ENCODE measurements at places on chromosomes 11 and 22.

DNA sequence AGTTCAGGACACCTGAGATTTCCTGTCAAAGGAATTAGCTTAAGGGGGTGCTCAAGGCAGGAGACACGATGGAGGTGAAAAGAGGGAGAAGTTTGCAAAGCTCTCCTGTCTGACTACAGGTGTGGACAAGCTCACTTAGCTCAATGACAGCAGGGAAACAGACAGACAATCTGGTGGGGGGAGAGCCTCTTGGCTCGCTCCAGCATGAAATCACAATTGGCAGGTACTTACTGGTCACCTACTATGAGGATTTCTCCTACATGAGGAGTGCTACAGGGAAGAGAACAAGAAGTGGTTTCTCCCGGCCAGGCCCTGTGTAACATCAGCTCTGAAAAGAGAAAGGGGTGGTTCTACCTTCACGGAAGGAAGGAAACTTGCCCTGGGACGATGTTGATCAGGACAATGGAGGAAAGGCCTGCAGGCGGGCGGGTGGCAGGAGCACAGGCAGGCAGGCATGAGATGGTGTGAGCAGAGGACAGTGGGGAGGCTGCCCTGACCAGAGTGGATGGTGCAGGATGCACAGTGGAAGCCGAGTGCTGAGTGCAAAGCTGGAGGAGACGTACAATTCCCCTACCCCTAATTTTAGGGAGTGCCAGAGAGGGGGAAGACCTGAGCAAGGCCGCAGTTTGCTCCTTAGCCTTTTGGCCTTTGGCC, 57.9 kb upstream of the CRTAM start:
- no peak for DNase-seq

DNA sequence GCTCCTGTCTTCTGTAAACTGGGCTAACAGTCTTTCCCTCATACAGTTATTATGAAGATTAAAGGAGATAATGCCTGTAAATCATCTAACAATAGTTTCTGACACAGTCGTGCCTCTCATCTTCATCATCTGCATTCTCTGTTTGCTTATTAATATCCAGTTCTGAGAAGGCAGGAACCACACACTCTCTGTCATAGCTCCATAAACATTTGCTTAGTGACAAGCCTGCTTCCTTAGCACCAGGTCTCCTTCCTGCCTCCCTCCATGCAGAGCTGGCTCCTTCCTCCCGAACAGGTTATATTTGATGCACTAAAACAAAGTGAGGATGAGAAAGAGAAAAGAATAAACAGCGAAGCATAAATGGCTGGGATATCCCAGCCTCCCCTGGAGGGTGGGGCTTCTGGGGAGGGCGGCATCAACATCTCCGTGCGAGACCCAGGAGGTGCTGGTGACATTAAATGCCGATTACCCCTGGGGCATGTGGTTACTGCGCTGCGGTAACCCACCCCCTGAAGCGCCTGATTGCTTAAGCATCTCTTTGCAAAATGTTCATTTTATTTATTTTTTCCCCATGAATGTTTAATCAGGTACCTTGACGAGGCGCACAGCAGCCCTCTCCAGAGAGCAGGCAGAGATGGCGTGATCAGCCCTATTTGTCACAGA, 404.9 kb downstream of the NXPE2 start:
- DNase-seq, result no peak

GRCh38 chr11:8276528-8276927, 12.8 kb upstream of the LMO1 start:
- DNase-seq, result no peak

- no peak for DNase-seq
Observed at GRCh38 chr11:66325263-66325671, 8.4 kb upstream of the CD248 start.

DNA sequence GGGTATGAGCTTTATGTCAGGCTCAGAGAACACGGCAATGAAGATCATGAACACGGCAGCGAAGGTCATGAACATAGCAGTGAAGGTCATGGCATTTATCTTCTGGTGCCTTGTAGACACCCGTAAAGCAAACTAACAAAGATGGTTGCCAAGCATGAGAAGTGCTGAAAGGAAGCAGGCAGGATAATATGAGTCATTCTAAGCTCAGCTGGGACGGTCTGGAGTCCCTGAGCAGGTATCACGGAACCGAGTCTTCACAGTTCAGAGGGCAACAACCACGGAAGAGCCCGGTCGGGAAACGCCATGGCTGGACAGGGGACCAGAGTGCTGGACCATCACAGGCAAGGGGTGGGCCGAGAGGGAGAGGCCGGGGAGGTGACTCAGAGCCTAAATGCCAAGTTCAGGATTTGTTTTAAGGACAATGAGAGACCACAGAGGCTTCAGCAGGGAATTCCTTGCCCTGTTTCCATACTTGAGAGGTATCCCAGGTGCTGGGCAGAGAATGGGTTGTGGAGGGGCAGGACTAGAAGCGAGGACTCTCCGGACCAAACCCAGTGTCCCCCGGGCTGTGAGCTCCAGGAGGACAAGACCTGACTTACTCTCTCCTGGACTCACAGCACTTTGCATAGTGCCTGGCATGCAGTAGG, 13.1 kb upstream of the MS4A10 start:
- DNase-seq, result no peak

- DNase-seq, result peak; percentile 37
Observed at GRCh38 chr11:82883853-82884252, 16.4 kb downstream of the PRCP start.
